C1 segment of cervical spinal cord (tissue), 14 donors: ENCODE measurements at places on chromosomes 12 and 14.

- DNase-seq: peak; percentile 18
These were observed 11.0 kb downstream of the ZNF219 start for GRCh38 chr14:21087294-21088091.

- DNase-seq: no peak
These were observed 93.7 kb downstream of the SAMD4A start for GRCh38 chr14:54660604-54661111.

GRCh38 chr12:105765053-105766014 lies 373.4 kb downstream of the NUAK1 start:
- DNase-seq: no peak

- no peak for DNase-seq
These were observed 3.7 kb upstream of the KRT2 start for GRCh38 chr12:52655720-52656124.

GRCh38 chr12:66240096-66240820 lies 51.2 kb downstream of the IRAK3 start:
- no peak for DNase-seq

GRCh38 chr12:55681142-55682077 lies 26.3 kb downstream of the ITGA7 start:
- DNase-seq: no peak

DNA sequence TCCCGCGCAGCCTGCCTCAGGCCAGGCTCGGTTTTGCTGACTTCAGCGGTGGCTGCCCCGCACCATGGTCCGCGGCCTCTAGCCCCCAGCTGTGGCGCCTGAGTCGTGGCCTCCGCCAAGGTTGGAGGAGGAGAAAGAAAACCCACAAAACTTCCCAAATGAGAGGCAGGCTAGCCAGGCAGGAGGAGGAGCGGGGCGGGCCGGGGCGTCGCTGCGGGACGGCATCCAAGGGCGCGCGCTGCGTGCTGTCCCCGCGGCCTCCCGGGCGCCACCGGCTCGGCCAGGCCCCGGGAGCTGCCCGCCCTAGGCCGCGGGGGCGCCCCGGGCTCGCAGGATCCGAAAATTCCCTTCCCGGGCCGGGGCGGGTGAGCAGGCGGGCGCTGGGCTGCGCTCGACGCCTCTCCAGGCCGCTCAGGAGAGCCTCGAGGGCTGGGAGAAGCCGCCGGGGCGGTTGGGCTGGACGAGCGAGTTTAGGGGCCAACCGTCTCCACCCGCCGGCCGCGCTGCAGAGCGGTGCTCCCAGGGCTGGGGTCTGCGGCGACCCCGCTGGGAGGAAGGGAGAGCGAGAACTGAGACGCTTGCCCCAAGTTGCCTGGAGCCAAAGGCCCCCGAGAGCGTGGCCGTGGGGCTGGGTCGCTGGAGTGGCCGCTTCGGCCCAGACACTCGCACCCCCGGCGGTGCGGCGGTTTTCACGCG lies at the start of gene EFS:
TSS of gene EFS (minus strand) at position 137 of the 696 bp plus-strand sequence. CDS start 147 bp downstream, outside the sequence.
- DNase-seq: peak; percentile 46

DNA sequence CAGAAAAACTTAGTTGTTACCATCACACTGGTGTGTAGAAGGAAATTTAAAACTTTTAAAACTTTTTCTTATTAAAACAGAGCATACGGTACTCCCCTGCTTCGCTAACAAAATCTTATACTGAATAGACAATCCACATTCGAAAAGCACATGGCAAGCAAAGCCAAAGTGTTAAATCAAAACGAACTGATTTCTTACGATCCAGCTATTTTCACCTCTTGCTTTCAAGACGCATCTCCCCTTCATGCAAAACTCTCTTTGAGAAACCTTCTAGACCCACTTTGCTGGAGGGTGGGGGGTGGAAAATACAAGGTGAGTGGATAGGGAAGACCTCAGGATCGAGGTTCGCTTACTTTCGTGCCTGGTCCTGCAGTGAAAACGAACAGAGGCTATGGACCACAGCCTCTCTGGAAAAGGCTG lies 328 bp downstream of the INTS13 start:
- DNase-seq: no peak

GRCh38 chr12:51403159-51403558 lies 12.0 kb upstream of the GALNT6 start:
- DNase-seq: no peak

GRCh38 chr12:52126050-52126604 lies 46.6 kb downstream of the SMIM41 start:
- DNase-seq: no peak

DNA sequence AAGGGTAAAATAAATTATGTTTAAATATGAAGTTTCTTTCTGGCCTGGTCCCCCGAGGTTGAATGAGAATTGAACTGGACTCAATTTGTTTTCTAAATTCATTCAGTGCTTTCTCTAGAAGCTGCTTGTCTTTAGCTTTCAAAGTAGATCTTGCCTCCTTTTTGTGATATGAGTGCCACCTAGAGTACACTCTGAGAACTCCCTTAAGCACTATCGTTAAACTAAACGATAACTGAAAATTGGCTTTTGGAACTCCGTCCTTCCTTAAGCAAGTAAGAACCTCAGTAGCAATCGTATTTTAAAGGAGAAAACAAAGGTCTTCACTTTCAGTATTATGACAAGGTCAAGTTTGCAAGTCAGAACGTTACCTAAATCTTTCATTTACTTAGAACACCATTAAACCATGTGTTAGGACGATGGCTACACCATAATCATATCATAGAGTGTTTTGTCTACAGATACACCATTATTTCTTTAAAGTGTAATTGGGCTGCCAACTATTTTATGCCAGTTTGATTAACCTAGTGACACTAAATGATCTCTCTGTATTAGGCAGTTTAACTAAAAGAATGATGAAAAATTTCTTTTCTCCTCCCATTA lies 364.8 kb downstream of the SNAPC1 start:
- DNase-seq: no peak

- peak; percentile 37 for DNase-seq
These were observed 31.7 kb downstream of the TNFAIP2 start for GRCh38 chr14:103155010-103155409.

DNA sequence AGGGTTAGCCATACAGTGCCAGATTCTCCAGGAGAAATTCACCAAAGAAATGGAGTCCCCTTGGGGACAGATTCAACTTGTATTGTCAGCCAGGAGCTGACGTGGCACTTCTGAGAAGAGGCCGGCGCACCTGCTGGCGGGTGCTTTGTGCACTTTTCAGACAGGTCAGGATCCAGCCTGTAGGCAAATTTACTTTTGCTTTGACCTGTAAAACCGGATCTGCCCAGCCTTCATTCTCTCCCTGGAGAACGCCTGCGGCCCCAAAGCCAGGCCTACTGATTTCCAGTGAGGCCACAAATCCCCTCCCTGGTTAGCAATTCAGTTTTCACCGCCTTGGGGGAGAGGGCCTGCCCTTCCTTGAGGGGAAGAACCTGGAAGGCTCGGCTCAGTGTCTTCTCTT lies 17.4 kb downstream of the P2RX4 start:
- DNase-seq: no peak

DNA sequence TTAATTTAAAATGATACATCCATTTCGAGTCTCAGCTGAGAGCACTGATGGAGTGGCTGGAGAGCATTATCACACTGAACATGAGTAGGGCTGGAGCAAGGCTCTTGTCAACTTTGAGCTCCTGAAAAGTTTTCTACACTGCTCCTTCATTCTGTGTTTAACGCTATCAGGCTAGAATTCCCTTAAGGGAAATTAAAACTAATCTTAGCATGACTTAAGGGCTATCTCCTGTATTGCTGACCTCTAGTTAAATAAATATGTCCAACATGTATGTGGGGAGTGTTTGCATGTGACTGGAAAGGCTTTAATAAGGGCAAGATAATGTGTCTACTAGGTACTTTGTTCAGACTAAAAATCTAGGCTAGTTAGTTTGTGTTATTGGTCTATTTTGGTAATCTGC lies 116.7 kb upstream of the CAND1 start:
- no peak for DNase-seq

GRCh38 chr12:48815126-48816110 lies 2.9 kb upstream of the CACNB3 start:
- no peak for DNase-seq

GRCh38 chr12:125399489-125399888 lies 334.3 kb downstream of the AACS start:
- DNase-seq: no peak

DNA sequence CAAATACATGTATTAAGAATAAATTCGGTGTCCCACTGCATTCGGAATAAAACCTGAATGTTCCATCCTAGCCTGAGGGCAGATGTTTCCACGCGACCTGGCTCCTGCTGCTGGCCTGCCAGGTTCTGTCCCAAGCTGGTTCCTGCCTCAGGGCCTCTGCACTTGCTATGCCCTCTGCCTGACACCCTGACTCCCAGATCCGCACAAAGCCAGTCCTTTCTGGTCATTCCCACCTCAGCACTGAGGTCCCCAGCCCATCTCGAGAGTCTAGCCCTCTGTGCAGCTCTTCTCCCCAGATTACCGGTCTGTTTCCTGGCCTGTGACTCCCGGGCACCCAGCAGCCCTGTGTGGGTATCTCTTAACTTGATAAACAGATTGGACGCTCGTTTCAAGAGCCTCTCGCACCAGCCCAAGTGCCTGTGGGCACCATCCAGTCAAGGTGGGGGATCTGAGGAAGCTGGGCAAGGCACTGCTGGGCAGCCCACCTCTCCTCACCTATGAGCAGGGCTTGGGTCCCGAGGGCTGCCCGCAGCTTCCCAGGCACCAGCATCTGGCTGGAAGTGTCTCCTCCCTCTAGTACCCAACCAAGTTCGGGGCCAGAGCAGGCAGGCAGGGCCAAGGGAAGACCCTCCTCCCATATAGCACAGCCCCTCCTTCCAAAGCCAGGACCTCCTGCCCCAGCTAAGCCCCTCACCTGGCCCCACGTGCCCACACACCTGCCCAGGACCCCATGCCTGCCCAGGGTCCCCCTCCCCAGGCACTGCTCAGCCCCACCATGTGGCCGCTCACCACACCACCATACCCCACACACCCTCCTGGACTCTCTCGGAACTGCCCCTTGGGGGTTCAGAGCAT lies 132.2 kb downstream of the NCOR2 start:
- DNase-seq: no peak

GRCh38 chr14:49493557-49493956 lies 92.6 kb downstream of the RPS29 start:
- DNase-seq: no peak

- DNase-seq: no peak
These were observed 5.7 kb upstream of the WSCD2 start for GRCh38 chr12:108123402-108123801.

DNA sequence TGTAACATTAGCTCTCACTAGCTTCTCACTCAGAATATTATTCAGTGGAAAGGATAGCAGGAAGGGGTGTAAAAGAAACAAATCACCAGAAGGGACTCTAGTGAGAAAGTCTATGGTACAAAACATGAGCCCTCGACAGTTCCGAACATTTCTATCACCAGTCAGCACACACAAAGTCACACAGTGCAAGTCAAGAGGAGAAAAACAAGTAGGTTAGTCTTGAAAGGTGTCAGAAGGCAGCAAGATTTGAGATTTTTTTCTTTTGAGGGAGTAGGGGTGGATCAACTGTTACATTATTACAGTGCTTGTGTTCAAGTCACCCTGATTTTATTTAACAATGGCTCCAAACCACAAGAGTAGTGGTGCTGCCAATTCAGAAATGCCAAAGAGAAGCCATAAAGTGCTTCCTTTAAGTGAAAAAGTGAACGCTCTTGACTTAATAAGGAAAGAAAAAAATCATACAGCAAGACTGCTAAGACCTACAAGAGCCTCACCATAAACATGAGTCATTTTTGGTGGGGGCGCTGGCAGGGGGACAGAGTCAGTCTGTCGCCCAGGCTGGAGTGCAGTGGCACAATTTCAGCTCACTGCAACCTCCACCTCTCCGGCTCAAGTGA lies 42.3 kb downstream of the GNS start:
- DNase-seq: no peak

GRCh38 chr14:50830044-50830931 lies 674 bp downstream of the NIN start:
- peak; percentile 85 for DNase-seq

DNA sequence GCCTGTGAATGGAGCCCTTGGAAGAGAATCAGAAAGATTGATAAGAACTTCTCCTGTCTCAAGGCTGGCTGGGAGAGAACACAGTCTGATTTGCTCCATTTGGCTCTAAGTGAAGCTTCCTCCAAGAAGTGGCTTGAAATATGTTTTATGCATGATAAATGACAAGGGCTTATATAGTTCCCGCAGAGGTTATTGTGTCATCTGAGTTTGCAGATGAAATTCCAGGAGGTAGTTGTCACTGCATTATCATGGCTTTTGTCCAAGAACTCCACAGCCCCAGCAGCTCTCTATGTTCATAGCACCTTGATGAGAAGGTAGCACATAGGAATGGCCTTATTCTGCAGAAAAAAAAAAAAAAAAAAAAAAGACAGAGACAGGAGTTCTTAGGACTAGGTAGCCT lies 108.5 kb downstream of the DACT1 start:
- DNase-seq: no peak

- peak; percentile 41 for DNase-seq
These were observed 44.1 kb downstream of the PRIMA1 start for GRCh38 chr14:93744176-93744575.

DNA sequence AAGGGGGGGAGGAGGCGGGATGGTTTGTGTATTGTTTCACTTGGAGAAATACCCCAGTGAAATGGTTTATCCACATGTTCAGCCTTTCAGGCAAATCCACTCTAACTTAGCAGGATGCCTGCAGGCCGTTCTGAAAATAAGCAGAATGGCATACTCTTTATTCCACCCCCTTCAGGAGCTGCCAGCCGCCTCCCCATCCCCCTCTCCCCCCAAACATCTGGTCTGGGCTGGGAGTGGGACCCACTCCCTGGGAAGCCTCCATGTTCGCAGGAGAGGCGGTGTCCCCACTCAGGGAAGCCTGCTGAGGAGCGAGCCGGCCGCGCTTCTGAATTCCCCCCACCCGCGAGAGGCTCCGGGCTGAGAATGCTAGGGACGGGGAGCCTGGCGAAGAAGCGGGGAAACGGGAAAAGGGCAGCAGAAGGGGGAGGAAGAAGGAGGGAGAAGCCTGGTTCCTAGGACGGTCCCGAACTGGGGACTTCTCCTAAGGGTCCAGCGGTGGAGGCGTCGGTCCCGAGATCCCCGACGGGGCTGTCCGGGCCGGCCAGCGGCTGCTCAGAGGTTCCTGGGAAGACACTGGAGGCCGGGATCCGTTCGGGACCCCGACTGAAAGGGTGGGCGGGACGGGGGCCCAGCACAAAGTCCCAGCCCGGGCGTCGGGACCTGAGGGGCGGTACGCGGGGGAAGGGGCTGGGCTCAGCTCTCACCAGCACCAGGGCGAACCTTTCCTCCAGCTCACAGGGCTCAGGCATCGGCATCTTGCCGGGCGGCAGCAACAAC lies 666 bp downstream of the FMNL3 start:
- peak; percentile 64 for DNase-seq

GRCh38 chr14:104554088-104554607 lies 25.4 kb upstream of the C14orf180 start:
- DNase-seq: no peak

- peak; percentile 48 for DNase-seq
These were observed 84.4 kb downstream of the VWF start for GRCh38 chr12:6039894-6040601.

DNA sequence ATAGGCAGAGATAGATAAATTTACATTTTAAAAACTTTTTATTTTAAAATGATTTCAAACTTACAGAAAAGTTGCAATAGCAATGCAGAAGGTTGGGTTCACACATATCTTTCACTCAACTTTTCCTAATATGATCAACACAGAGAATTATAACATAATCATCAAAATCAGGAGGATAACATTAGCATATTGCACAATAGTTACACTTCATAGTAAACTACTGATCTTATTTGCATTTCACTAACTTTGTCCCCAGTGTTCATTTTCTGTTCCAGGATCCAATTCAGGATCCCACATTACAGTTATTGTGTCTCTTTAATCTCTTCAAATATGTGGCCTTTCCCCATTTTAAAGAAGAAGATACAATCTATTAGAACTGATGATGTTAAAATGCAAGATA lies 115.4 kb upstream of the ETV6 start:
- no peak for DNase-seq

GRCh38 chr12:121787063-121788025 lies 6.1 kb downstream of the RHOF start:
- DNase-seq: no peak
